ENCODE measurements at places on chromosomes 2 and 18.

GRCh38 chr18:7413906-7414305 is 153.2 kb upstream of the PTPRM start:
- no peak for DNase-seq

GRCh38 chr2:124683536-124684428 is 658.7 kb downstream of the CNTNAP5 start:
- no peak for DNase-seq

DNA sequence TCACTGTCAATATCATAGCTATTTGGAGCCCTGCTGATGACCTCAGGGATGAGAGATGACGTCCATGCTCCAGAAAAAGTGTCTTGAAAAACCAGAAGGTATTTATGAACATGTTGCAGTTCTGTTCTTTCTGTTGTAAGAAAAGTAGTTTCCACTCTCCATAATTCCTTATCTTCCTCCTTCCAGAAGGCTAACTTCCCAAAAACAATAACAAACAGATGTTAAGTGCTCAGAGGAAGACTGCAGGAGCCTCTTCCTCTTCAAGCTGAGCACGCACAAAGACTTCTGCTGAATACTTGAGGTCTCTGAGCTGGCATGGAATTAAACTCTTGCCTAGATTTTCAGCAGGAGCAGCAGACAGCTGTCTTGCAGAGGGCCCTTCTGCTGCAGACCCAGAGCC is 434.5 kb upstream of the KLHL29 start:
- no peak for DNase-seq

DNA sequence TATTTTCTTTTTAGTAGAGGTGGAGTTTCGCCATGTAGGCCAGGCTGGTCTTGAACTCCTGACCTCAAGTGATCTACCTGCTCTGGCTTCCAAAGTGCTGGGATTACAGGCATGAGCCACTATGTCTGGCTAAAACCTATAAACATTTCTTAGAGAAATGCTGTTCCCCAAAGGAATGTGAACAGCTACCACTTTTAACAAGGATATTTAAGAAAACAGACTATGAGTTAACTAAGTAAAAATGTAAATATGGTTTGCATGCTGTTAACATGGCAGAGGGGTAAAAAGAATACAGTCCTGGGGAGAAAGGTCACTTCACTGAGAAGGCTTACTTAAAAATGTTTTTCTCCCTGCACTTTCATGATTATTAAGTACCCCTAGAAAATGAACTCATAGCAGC is 57.1 kb downstream of the SLC16A14 start:
- no peak for DNase-seq

GRCh38 chr18:23703057-23703986 is 14.1 kb downstream of the LAMA3 start:
- no peak for DNase-seq

GRCh38 chr18:42582266-42582665 is 533.2 kb downstream of the RIT2 start:
- DNase-seq: no peak

- no peak for DNase-seq
These were observed 548 bp upstream of the FBLN7 start for GRCh38 chr2:112137516-112138158.

- no peak for DNase-seq
These were observed 74.6 kb downstream of the CLHC1 start for GRCh38 chr2:55157474-55157884.

- no peak for DNase-seq
These were observed 294.4 kb upstream of the CHAC2 start for GRCh38 chr2:53473236-53473635.

- DNase-seq: no peak
These were observed 172 bp downstream of the PRKD3 start for GRCh38 chr2:37324536-37324785.

- DNase-seq: no peak
These were observed 372.5 kb downstream of the SATB2 start for GRCh38 chr2:199085261-199085660.

- no peak for DNase-seq
These were observed 149.7 kb upstream of the TANK start for GRCh38 chr2:161010503-161011015.

DNA sequence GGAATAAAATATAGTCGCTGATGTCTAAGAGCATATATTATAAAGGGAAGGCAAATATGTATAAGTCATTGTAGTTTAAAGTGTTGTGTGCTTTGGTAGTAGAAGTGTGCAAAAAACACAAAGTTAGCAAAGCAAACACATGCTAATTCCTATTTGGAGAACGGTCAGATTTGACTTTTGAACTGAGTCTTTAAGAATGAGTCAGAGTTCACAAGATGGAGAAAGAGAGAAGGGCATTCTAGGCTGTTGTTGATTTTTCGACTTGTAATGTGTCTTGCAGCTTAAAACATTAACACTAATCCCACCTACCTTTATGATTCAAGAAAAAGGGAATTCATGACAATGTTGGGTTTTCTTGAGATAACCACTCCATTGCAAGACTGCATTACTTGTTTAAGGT is 98.1 kb downstream of the CRIM1 start:
- DNase-seq: no peak

GRCh38 chr2:202109139-202109736 is 36.2 kb downstream of the KIAA2012 start:
- no peak for DNase-seq

GRCh38 chr18:23930002-23930401 is 84.6 kb upstream of the TTC39C start:
- DNase-seq: no peak

DNA sequence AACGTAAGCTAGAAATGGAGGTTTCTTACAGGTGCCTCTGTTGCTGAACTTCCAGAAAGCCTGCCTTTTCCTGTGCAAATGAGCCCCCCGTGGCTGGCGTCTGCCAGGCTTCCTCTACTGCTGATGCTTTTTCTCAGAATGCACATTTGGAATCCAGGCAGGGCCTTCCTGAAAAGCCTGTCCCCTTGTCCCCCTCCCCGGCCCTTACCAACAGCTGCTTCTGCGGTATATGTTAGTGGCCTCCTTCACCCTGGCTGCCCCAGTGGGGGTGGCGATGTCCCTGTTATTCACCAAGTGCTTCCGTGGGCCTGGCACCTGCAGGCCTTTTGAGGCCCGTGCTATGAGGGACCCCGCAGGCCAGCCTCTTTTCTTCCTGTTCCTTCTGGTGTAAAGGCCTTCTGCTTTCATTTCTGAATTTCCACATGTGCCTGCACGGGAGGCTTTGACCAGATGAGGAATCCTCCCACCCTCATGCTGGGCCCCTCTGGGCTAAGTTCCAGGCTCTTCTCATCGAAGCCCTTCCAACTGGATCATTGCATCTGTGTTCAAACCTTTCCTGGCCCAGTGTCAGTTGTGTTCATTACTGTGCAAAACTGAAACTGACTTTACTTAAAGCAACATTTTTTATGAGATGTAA is 10.4 kb downstream of the CNDP2 start:
- no peak for DNase-seq

DNA sequence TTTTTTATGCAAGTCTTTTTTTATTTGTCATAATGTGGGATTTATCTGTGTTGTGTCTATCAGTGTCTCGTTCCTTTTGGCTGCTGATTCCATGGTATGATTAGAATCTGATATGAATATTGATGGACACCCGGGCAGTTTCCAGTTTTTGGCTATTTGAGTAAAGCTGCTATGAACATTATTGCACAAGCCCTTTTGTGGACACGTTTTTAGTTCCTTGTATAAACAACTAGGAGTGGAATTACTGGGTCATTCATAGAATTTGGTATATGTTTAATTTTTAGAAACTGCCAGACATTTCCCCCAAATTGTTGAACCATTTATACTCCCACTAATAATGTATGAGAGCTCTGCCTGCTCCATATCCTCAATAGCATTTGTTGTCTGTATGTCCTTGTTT is 26.6 kb downstream of the HK2 start:
- no peak for DNase-seq

- no peak for DNase-seq
These were observed 323.2 kb downstream of the RDH14 start for GRCh38 chr2:18237298-18237697.

DNA sequence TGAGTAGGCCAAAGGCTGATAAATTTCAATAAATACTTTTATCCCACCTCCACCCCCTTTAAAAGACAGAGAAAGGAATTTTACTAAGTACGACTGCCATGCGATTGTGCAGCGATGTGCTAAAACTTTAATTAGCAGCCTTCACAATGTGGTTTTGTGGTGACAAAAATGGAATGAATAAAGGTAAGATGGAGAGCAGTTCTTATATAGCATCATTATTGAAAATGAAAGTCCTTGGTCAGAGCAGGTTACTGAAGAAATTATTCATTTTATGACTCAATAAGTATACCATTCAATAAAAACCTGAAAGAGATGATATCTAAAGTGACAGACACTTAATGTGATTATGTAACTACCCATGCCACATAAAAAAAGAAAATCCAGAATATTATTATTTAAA is 33.2 kb upstream of the MTIF2 start:
- no peak for DNase-seq

GRCh38 chr2:226721541-226721940 is 78.1 kb downstream of the IRS1 start:
- DNase-seq: no peak

DNA sequence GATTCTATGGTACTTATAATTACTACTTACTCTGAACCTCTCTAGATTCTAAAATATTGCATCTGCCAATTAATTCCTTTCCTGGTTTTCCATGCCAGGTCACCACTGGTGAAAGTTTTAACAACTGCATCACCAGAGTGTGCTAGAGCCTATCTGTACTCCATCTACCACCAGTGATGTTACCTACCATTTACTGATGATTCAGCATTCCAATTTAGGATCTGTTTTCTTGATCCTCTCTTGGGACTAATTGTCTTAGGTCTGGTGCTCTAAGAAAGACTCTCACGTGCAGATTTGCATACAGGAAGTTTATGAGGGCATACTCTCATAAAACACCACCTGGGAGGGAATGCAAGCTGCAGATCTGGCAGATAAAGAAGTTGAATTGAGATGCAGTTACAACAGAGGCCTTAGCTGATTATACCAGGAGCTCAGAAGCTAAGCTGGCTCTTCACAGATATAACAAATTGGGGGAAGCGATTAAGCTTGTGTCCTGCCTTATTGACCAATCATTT is 347.6 kb upstream of the VRK2 start:
- DNase-seq: no peak

- no peak for DNase-seq
These were observed 2019.4 kb upstream of the PIK3C3 start for GRCh38 chr18:39935598-39935997.

GRCh38 chr2:54757500-54757899 is 34.0 kb downstream of the EML6 start:
- peak; percentile 8 for DNase-seq

GRCh38 chr18:26051843-26052242 is 38.6 kb downstream of the SS18 start:
- no peak for DNase-seq

GRCh38 chr2:170843656-170844055 is 27.0 kb downstream of the GAD1 start:
- DNase-seq: peak; percentile 30

- DNase-seq: no peak
These were observed 152.5 kb downstream of the ANKRD30B start for GRCh38 chr18:14900435-14900834.

DNA sequence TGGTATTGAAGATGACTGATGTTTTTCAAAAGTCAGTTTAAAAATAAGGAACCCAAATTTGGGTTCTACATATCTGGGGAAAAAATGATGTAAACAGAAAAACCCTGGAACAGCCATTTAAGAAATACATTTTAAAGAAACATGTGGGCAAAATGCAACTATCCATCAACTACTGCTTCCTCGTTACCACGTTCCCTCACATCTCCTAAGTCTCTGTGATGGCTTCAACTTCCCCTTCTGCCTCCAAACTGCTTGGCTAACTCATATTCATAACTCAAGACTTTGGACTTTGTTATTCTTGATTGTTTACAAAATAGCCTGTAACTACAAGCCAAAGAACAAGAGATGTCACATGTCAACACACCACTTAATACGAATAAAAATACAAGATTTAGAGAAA is 116.3 kb downstream of the DYM start:
- no peak for DNase-seq

DNA sequence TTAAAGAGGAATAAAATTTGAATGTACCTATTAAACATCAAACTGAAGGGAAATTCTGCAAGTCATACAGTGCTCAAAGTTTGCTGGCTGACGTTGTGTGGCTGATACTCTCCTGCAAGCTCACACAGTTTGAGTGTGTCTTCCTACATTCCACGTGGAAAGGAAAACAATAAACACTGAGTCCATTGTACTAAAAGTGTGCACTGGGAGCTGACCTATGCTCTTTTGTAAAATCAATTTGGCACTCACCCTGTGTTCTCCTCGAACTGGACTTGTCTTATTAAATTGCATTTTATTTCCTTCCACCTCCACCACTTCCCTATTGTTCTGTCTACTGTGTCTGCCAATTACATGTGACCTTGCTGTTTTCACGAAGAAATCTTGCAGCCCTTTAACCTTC is 458.0 kb downstream of the CPS1 start:
- no peak for DNase-seq

- no peak for DNase-seq
These were observed 46.8 kb downstream of the FECH start for GRCh38 chr18:57539702-57540101.

DNA sequence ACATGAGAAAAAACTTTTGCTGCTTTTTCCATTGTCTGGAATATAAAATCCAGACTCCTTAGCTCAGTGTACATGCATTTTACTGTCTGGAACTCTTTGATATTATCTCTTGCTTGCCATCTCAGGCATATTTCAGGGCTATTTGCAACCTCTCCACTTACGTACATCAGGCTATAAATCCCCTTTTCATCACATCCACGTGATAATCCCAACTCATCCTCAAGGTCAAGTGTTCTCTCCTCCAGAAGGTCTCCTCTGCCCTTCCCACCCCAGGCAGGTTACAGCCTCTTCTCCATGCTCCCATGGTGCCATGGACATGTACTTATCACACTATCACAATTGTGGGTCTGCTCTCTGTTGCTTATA is 202.5 kb upstream of the RBMS1 start:
- DNase-seq: no peak

DNA sequence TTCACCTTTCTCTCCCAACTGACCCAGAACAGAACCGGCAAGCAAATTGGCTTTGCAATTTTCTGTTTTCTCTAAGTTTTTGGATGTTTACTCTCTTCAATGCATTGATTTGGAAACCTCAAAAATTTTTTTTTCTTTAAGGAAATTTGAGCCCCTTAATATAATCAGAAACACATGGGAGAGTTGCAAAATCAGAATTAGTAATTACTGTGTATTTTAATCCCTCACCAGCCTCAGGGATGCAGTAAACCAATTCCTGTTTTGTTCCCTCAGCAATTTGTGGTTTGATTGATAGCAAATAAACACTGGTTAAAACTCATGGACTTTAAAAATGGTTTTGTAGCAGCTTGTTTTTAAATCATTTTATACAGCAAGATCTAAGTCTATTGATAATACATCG is 281.5 kb downstream of the NEDD4L start:
- no peak for DNase-seq
